ENCODE measurements at places on chromosomes 2 and 18. TPM values are rescaled to one million over a fixed set of nuclear protein-coding genes. Genes with fewer than 3 reads are reported as not detected.

Gene CD226
- polyA plus RNA-seq: 0.16 TPM

DNA sequence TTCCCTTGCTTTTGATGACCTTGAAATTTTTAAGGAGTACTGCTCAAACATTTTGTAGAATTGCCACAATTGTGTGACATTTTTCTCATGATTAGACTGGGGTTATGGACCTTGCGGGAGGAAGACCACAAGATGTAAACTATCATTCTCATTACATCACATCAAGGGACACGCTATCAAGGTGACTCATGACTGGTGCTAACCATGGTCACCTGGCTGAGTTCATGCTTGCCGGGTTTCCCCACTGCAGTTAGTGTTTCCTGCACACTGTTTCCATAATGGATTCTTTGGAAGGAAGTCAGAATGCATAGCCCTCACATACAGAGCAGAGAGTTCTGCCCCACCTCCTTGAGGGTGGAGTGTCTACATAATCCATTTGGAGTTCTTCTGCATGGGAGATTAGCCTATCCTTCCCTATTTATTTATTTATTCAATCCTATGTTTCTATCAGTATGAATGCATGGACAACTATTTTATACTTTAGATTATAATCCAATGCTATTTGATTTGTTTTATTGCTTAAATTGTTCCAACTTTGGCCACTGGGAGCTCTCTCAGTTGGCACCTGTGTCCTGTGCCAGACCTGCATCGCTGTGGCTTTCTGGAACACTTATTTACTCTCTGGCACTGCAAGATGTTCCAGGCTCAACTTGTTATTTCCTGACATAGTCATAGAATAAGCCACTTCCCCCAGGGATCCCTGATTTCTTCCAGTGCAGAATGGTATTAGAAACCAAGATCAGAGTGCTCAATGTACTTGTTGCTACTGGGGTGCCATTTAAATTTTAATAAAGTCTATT, 6.0 kb downstream of the MC2R start:
- no peak for DNase-seq

- no peak for DNase-seq
Observed at GRCh38 chr18:25373432-25374179, 21.6 kb upstream of the ZNF521 start.

DNA sequence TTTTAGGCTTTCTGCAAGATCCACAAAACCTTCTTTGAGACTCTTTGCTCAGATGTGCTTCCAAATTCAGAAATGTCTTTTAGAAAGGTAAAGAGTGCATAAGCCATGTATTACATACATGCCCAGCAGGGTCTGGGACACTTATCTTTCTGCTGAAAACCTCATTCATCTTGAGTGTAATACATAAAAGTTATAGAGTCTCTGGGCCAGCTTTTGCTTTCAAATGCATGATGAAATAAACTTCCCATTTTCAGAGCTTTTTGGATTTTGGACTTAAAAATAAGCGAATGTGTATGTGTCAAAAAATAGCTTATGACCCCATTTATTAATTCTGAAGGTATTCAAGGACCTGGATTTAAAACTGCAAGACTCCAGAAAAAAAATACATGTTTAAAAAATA, 8.0 kb downstream of the CYRIA start:
- DNase-seq: no peak

- DNase-seq: no peak
Observed at GRCh38 chr2:22855761-22856184, 529.2 kb upstream of the KLHL29 start.

DNA sequence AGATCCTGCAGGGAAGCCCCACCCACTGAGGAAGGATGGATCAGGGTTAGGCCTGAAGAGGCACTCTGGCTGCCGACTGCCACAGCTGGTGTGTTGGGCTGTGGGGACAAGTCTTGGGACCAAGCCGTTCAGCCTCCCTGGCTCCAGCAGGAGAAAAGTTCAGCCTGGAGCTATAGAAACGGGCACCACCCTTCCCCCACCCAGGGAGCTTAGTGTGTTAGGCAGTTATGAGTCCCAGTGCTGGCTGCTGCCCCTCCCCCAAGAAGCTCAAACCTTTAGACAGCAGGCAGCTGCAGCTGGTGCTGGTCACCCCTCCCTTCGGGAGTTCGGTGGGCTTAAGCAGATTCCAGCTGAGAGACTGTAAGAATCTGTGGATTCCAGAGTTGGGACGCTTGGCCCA, 447.1 kb upstream of the HS6ST1 start:
- no peak for DNase-seq

DNA sequence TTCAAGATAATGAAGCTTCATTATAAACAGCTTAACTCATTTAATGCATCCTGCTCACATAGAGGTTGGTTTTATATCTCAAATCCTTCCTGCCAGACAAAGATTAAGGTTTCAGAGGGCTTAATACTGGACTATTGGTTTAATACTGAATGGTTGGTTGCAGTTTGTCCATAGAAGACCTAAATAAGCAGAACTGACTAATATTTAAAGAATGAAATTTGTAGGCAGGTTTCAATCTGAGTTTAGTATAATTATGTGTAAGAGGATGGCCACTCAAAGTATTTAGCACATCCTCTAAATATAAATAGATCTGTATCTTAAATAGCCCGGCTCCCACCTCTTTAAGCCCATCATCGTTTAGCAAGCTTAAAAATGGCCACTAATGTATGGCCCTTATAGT, 92.5 kb downstream of the EPB41L5 start:
- peak; percentile 4 for DNase-seq

DNA sequence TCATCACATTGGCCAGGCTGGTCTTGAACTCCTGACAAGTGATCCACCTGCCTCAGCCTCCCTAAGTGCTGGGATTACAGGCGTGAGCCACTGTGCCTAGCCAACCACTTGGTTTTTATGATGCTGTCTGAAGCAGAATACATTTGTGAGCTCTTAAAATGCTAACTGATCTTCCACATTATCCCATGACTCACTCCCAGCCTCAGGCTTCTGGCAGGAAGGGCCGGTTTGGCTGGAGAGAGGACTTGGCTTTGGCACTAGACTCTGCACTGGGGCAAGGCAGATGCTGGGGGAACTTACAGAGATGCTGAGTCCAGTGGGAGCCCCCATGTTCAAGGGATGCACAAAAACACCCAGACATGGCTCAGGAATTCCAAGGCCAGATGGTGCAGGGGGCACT, 40.5 kb upstream of the SH3BP4 start:
- DNase-seq: peak; percentile 81

DNA sequence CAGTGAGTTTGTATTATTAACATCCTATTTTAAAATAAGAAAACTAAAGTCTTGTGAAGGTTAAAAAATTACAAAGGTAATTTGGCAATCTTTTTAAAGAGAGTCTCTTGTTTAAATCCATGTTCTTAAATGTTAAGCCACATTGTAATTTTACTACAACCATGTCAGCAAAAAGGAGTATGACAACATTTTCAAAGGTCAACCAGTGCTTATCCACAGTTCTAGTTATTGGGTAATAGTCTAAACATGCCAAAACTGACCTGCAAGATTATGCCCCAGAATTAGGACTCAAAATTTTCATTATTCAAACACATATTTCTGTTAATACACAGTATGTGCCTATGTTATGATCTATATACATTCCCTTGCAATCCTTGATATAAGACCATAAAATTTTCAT, 1312.6 kb upstream of the CHAC2 start:
- no peak for DNase-seq

GRCh38 chr2:37876227-37876626, 48.9 kb upstream of the RMDN2 start:
- no peak for DNase-seq

Measured in GM23248 (cell line).